Choroid plexus epithelial cell (primary cell): ENCODE measurements at places on chromosomes 11 and 22.

DNA sequence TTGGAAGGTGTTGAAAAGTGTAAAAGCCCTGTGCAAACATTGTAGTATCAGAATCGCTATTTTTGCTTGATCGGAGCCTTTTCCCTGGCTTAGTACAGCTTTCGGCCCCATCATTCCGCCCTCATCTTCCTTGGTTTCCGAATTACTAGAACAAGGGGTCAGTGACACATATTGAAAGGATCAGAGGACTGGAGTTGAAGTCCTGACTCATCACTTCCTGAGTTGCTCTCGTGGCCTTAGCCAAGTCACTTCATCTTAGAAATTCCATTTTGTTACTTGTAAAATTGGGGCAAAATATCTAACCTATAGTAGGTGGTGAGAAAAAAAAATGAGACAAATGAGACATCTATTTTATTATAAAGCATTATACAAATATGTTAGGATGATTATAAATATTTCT is 375.0 kb downstream of the NTM start:
- peak; percentile 79 for DNase-seq

GRCh38 chr11:125281831-125282595 is 117.5 kb downstream of the PKNOX2 start:
- no peak for DNase-seq

GRCh38 chr11:111631024-111631665 is 28.9 kb downstream of the SIK2 start:
- DNase-seq = no peak

- peak; percentile 61 for DNase-seq
Measured at GRCh38 chr11:133064152-133064877, 468.0 kb downstream of the OPCML start.

DNA sequence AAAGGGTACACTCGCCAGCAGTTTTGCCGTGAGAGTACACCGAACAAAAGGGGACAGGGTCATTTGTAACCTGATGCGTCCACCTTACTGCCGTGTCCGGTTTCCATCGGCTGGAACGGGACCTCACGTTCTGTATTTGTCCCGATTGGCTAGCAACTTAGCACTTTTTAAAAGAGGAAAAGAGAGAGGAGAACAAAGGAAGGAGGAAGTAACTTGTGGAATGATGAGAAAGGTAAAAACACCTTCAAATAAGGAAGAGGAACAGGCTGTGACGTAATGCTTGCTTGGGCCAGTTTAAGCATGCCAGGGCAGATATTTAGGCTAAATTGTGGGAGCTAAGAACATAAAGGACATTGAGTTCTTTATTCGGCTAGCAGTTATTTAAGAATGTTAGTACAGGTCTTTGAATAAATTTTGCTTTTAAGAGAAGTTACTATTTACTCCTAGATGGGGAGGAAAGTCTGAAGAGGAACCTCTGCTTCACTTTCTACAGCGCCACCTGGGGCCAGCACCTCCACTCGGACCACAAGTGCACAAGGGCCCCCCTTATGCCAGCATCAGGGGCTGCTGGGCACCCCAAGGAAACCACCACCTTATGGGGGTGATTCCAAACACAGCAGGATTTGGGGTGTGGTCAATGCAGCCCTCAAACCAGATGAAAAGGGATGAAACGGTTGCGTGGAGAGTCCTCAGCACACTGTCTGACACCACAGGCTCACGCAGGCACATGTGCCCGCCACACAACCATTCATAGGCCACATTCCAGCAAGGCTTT is 5.8 kb downstream of the ARSA start:
- DNase-seq = no peak

DNA sequence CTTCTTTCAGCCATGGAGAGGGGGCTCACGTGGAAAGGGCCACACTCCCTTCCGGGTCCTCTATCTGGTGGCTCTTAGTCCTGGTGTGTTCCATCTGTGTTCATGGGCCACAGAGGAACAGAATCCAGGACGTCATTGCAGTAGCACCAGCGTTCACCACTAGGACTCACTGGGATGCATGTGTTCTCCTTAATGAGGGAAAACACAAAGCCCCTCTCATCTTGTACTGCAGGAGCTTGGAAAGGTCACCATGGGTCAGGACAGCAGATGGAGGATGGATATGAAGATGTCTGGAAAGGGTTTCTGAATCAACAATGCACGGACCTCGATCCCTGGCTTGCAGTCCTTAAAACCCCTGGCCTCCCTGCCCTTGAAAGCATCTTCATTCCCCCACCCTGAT is 113.8 kb upstream of the THY1 start:
- DNase-seq = no peak

- no peak for DNase-seq
Measured at GRCh38 chr11:27507557-27508322, 1.2 kb upstream of the LIN7C start.

- DNase-seq = no peak
Measured at GRCh38 chr22:49382451-49382735, 445.3 kb downstream of the BRD1 start.

- no peak for DNase-seq
Measured at GRCh38 chr11:76854709-76855108, 6.0 kb upstream of the ACER3 start.

DNA sequence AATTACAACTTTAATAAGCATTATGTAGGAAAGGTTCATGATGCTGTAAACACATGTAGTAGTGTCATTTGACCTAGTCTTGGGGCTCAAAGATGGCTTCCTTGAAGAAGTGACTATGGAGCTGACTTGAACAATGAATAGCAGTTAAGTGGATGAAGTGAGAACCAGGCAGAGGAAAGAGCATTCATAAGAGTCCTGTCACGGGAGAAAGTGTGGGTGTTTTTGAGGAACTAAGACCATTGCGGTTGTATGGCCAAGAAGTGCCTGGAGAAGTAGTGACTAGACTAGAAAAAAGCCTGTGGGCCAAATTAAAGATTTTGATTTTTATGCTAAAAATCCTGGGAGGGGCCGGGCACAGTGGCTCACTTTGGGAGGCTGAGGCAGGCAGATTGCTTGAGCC is 7.2 kb upstream of the IL18BP start:
- no peak for DNase-seq

DNA sequence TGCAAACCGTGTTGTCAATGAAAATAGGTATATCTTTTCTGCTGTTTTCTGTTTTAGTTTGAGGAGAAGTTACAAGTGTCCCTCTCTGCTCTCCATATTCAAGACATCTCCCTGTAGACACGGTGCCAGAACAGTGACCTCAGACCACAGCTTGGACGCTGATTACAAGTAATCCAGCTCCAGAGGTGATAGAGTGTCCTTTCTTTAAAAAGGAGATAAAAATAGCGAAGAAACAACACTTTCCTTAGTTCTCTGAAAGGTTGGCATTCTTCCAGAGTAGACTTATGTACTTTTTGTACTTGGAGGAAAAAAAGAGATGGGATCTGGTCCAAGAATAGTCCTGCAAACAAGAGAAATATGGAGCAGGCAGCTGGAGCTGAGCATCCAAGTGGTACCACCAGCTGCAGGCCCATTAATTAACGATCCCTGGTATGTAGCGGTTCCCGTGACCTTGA is 43.0 kb upstream of the WT1 start:
- peak; percentile 81 for DNase-seq

DNA sequence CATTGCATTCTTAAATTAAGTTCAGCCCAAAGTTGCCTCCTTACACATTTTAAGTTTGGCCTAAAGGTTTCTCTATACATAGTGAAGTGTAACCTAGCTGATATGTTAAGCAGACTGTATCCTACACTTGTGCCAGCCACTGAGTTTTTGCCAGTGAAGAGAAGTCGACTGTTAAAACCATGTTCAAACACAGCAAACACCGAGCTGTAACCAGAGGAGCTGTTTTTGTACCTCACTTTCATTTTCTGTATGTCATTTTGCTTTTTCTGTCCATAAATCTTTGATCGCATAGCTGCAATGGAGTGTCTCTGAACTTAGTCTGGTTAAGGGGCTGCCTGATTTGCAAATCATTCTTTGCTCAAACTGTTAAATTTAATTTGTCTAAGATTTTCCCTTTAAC is 403.7 kb downstream of the LUZP2 start:
- no peak for DNase-seq

- no peak for DNase-seq
Measured at GRCh38 chr11:30583476-30584280, 2.5 kb downstream of the MPPED2 start.

GRCh38 chr11:7442588-7443215 is 42.6 kb upstream of the OLFML1 start:
- peak; percentile 69 for DNase-seq

DNA sequence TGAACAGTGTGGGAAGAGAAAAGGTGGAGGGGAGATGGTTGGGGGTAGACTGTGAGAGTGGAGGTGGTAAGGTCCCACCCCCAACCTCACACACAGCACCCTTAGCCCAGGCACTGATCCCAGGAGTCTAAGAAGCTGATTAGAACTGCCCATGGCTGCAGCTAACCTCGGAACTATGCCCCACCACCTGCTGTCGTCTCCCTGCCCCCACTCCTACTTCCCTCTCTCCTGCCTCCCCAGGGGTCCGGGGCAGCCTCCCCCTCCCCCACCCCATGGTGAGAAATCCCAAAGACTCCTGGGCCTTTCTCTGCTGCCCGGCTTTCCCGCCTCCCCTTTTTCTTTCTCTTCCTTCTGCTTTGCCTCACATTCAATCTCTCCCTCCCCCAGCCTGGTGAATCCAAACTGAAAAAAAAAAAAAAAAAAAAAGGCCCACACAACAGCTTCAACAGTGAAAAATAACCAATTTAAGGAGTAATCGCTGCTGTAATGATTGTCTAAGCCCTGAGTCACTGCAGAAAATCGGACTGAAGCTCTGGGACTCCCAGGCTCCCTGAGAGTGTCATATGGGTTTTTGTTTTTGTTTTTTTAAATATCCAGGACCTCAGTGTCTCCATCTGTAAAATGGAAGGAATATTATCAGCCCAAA is 9.6 kb upstream of the TP53I11 start:
- no peak for DNase-seq

- peak; percentile 80 for DNase-seq
Measured at GRCh38 chr11:72430741-72431570, 3.4 kb downstream of the CLPB start.
